ENCODE measurements at places on chromosomes 4 and X. TPM values are rescaled to one million over a fixed set of nuclear protein-coding genes. Genes with fewer than 3 reads are reported as not detected.

Gene CSAG1
- total RNA-seq: not detected

- no peak for DNase-seq
Measured at GRCh38 chr4:7377223-7377865, 57.4 kb downstream of the PSAPL1 start.

Gene FAM241A
- total RNA-seq: 0.37 TPM

Gene PLP2
- 31.0 TPM for total RNA-seq

GRCh38 chr4:95027905-95028618, 270.3 kb downstream of the BMPR1B start:
- DNase-seq: no peak

Gene HTRA3
- total RNA-seq: 1.5 TPM

GRCh38 chr4:181593703-181594102, 649.5 kb upstream of the TENM3 start:
- DNase-seq: no peak

Gene PPP4R3C
- total RNA-seq: not detected

Measured in transverse colon (tissue), 4 donors.